ENCODE measurements at places on chromosomes 4 and X. TPM values are rescaled to one million over a fixed set of nuclear protein-coding genes. Genes with fewer than 3 reads are reported as not detected.

DNA sequence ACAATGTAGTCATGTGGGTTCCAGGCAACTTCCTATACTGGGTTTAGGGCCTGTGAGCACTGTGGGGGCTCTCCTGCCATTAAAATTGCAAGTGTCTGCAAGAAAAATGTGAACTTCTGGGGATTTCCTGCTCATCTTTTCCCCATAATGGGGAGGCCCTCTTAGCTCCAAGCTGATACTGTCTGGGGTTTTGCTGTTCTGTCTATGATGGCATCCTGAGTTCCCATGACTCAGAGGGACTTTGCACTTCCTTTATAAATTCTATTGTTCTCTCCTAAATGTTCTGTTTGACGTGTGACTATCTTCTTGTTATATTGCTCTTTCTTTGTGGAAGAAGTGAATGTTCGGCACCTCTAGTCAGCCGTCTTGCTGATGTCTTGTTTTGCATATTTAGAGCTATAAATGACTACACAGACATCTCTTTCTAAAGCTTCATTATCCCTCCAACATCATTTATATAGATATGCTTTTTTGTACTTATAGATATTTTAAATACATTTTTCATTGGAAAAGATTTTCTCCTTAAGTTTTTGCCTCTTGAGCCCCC, 465.8 kb downstream of the NAF1 start:
- DNase-seq, result no peak

- DNase-seq, result no peak
Measured at GRCh38 chr4:4625488-4625887, 83.6 kb upstream of the STX18 start.

DNA sequence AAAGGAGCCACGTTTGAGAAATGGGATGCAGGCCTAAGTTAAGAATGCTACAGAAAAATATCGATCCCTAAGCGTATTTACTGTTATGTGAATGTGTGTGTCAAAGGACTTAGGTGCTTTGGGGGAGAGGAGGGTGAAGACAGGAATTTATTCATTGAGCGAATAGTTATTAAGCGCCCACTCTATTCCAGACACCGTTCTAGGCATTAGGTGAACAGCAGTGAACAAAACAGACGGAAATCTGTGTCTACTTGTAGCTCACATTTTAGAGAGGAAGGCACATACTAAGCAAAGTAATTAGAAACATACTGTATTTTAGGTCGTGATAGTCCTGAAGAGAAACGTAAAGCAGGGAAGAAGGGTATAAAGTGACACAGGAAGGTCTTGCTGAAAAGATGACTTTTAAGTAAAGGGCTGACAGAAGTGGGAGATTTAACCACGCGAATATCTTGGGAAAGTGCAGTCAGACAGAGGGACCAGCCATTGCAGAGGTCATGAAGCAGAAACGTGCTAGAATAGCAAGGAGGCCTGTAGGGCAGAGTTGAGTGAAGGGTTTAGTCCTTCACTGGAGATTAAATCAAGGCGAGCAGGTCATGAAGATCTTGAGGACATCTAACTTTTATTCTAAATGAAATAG, 541 bp downstream of the AIMP1 start:
- DNase-seq, result no peak

The KLF3 gene
- 30.6 TPM for total RNA-seq

The ADH1A gene
- total RNA-seq, result 0.26 TPM

- DNase-seq, result peak; percentile 88
Measured at GRCh38 chr4:185811509-185812364, at the start of gene SORBS2. TSS of gene SORBS2 (minus strand) at chr4:185812194. CDS start at chr4:185690571, 121,623 bp downstream.

All from body of pancreas (tissue), 4 donors.